H9 (cell line): ENCODE measurements at places on chromosomes 16 and 17.

DNA sequence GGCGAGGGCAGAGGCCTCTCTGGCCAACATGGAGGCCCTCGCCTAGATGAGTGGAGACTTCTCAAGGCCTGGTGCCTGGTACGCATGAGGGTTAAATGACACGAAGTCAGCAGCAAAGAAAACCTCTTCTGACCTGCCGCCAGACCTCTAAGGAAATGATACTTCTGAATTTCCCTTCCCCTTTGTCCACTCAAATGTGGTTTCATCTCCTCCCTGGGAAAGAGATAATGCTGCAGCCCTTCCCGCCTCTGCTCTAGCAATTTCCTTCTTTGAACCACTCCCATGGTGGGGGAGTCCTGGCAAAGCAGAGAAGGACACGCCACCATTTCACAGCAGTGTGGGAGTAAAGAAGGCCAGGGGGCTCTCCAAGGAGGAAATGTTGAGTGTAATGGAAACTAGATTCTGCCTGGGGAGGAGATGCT lies 65.7 kb upstream of the BCAR1 start:
- DNase-seq = no peak

DNA sequence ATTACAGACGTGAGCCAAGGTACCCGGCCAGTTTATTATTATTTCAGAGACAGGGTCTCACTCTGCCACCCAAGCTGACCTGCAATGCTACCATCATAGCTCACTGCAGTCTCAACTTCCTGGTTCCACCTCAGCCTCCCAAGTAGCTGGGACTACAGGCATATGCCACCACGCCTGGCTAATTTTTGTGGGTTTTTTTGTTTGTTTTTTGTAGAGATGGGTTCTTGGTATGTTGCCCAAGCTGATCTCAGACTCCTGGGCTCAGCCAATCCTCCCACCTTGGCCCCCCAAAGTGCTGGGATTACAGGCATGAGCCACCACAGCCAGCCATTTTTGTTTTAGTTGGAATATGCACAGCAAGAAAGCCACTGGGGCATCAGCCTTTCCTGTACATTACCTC lies 115.7 kb downstream of the MRM1 start:
- no peak for DNase-seq

GRCh38 chr16:787978-788398 lies at the start of gene RPUSD1:
Gene RPUSD1, minus strand, starts transcription at chr16:788381. Its CDS starts 644 bp downstream, at chr16:787737.
- DNase-seq = no peak

DNA sequence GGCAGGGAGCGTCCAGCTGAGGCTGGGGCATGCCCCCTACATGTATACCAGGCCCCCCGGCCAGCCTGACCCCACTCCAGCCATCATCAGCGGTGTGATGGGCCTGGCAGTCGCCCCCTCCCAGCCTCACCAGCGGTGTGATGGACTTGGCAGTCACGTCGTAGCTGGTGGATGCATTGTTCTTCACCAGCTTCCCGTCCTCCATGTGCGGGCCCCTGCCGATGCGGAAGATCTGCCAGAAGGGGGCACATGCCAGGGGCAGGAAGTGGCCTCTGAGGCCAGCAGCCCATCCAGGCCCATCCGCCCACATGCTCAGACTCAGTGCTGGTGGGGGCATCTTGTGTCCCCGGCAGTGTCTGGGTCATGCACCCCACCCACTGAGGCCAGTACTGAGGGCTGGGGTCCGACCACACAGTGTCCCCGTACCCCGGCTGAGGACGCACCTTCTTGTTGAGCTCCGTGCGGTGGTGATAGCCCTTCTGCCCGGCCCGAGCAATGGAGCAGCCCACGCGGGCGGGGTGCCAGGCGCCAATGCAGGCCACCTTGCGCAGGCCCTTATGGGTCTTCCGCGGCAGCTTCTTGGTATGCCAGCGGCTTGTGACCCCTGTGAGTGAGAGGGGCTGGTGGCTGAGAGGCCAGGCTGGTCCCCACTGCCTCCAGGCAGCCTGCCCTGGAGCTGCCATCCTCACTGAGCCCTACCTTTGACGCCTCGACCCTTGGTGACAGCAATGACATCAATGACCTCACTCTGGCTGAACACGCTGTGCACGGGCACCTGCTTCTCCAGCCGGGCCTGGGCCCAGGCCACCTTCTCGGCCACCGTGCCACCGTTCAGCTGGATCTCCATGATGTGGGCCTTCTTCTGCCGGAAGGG lies 3.7 kb upstream of the MSRB1 start:
- DNase-seq = no peak

DNA sequence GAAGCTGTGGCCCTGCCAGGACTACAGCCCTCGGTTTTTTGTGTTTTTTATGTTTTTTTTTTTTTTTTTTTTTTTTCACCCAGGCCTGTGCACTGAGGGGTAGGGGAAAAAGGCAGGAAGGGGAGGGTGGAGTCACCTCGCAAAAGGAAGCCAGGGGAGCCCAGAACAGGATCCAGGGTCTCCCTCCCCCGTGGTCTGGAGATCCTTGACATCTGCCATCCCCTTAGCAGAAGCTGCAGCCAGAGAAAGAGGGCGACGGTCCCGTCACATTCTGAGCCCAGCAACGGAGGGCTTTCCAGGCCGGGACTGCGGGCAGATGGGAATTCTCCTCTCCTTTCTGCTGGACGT lies 29.1 kb upstream of the PHOSPHO1 start:
- no peak for DNase-seq

GRCh38 chr17:45780921-45781320 lies 3.2 kb upstream of the CRHR1 start:
- no peak for DNase-seq

- no peak for DNase-seq
Measured at GRCh38 chr16:26710450-26710849, 356.3 kb upstream of the C16orf82 start.

GRCh38 chr16:58515871-58516767 lies 802 bp downstream of the SETD6 start:
- peak; percentile 74 for DNase-seq

GRCh38 chr17:37399265-37399803 lies 7.3 kb downstream of the ACACA start:
- no peak for DNase-seq

DNA sequence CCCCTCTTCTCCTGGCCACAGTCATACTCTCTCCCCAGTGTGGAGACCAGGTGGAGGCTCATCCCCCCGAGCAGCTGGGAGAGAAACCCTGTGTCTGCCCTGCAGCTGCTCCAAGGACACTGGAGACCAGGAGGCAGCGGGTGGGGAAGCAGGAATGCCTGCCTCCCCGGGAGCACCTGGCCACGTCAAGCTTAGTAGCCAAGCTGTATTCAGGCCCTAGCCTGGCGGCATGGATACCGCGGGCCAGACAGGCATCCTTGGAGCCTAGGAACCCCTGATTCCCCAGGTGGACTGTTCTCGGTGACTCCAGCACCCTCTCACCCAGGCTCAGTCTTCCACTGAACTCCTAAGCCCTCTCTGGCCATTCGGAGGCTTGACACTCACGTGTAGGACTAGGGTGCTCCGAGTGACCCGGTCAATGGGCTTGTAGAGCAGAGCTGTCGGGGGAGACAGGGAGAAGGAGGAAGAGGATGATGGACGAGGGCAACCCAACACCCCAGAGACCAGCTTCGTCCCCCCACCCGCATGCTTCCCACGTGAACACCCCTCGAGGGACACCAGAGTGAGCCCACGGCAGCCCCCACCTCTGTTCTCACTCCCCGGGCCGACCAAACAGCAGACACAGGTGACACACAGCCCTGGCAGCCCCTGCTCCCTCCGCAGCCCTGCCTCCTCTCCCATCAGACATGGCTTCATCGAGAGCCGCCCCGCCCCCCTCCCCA lies 76.5 kb downstream of the TIMM22 start:
- no peak for DNase-seq

GRCh38 chr17:64056269-64057005 lies 36.0 kb upstream of the ICAM2 start:
- DNase-seq = peak; percentile 89

DNA sequence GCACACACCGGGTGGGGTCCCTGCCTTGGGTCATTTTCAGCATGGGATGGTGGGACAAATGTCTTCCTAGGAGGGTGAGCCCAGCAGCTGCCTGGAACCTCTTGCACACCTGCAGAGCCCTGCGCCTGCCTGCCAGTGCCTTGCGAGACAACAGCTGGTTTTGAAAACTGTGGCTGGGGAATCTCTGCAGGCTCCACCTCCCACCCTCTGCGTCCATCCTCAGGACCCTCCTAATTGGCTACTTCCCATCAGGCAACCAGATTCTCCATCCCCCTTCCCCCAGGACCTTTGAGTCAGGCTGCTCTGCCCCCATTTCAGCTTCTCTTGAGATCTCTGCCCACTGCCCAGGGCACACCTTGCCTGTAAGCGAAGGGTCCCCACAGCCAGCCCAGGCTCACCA lies 26.6 kb downstream of the PEMT start:
- peak; percentile 83 for DNase-seq

- no peak for DNase-seq
Measured at GRCh38 chr16:66534376-66534799, 15.5 kb downstream of the TK2 start.

- no peak for DNase-seq
Measured at GRCh38 chr17:39769974-39770587, 32.3 kb downstream of the GRB7 start.

DNA sequence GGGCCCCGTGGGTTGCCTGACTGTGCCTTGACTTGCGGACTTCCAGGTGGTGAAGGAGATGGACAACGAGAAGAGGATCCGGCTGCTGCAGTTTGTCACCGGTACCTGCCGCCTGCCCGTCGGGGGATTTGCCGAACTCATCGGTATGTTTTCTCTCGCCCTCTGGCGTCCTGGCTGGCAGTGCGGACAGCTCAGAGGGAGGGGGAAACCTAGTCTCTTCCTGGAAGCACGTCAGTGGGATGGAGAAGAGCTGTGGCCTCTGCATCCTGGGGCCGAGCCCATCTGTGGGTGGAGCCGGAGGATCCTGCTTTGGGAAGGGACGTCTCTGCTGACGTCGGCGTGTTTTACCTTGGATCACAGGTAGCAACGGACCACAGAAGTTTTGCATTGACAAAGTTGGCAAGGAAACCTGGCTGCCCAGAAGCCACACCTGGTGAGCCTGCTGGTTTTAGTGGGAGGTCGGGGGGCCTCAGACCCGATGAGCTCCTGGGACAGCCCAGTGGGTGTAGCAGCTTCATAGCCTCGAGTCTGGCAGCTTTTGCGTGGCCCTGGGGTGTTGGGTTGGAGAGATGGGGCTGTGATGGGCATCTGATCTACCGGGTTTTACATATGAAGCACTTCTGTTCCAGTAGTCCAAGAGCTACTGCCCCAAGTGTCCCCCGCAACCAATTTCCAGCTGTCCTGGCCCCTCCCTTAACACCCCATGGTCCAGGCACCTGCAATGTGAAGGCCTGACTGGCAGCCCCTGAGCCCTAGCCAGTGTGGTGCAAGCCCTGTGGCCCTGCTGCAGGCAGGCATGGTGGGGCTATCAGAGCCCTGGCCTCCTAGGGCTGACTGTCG lies 11.9 kb upstream of the CLEC18A start:
- DNase-seq = peak; percentile 58

DNA sequence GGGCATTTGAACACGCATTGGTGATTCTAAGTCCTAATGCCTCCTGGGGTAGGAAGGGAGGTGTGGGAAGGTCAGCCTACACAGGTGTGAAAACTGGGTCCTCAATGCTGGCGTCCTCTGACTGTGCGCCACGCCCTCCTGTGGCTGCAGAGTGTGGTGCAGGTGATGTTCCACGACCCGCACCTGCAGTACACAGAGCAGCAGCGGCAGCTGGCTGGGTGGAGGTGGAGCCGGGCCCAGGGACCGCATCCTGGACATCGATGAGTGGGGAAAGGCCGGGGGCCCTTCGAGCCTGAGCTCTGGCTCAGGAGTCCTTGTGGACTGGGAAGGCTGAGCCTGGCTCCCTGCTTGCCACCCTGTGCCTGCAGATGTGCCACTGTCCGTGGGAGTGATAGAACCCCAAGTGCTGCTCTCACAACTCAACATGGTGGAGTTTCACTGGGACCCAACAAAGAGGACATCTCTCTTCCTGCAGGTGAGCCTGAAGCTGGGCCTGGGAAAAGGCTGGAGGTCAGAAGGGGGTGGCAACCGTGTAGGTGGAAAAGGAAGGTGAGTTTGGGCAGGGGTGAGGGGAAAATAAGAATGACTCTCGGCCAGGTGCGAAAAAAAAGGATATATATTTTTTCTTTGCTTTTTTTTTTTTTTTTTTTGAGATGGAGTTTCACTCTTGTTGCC lies 14.0 kb upstream of the STAC2 start:
- DNase-seq = peak; percentile 95

DNA sequence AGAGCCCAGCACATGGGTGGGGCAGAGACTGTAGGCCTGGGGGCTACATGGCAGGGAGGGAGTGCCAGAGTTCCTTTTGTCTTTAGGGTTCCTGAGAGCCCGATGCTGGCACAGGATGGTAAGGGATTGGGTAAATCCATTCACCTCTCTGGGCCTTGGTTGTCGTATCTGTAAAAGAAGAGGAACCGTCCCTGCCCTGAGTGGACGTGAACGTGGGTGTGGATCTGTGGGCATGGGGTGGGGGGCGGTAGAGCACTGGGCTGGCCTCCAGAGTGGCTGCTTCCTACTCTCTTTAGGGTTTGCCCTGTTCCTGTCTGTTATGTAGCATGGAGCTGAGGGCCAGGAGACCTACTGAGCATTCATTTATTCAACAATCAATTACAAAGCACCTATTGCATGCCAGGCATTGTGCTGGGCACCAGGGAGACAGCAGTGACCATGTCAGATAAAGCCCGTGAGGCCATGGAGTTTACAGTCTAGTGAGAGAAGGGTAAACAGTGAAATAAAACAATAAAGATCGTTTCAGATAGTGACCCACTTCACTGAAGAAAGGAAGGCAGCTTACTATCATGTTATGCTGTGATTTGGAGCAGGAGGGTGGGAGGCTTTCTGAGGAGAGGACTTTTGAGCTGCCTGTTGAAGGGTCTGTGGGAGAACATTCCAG lies 13.1 kb upstream of the TCAP start:
- no peak for DNase-seq
